Calu3 (cell line): ENCODE measurements at places on chromosomes 12 and 14.

DNA sequence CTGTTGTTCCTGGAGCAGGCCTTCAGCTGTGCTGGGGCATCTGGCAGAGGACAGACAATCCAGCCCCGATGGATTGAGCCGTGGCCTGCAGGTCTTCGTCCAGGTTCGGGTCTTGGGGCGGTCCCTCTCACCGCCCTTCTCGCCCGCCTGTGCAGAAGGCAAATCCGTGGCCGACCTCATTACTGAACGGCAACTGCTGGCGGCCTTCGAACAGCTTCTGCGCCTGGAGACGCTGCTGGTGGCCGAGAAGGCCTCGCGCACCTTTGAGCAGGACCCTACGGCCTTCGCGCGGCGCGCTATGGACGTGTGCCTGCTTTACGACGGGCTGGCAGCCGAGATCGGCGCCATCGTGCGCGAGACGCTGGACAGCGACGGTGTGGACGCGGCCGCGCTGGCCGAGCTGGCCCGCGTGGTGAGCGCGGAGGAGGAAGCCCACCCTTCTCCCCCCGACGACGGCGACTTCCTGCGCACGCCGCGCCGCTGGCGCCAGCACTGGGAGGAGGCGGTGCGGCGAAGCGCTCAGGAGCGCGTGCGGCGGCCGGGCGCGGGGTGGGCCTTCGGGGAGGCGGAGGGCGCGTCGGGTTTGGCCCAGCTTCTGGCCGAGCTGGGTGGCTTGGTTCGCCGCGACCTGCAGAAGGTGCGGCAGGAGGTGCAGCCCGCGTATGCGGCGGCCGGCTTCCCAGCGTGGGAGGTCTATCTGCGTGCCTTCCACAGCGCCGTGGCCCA, 7.6 kb downstream of the EXOC3L4 start:
- no peak for DNase-seq

- DNase-seq = no peak
Measured at GRCh38 chr14:105445290-105445689, 25.7 kb downstream of the MTA1 start.

DNA sequence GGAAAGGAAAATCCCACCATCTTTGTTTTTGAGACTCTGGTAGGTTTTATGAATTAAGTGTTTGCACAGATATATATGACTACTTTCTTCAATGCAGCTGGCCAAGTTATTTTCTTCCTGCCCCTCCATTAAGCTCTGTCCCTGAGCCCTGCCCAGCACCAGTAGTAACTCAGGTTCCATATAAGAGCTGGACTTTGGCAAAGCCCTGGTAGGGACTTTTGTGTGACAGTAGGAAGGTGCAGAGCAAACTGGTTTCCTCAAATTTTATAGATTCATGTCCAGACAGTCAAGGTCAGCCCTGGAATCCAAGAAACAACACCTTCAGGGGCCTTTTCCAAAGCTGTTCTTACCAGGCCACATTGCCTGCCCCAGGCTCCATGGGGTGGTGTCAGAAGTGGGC, 47.3 kb downstream of the SSPN start:
- DNase-seq = no peak

DNA sequence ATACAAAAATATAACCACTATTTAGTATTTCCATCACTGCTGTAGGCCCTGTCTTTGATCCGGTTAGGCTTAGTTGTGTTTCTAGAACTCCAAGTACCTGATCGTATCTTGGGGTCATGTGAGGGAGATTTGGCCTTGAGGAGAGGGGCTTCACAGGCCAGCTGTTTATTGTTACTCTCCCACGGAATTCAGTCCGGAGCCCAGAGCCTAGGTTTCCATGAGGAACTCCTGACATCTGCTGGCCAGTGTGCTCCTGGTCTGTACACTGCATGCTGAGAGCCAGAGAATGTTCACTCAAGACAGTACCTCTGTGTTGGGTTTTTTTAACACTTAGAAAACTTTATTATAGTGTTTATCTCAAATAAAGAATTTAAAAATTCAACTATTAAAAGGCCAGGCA, 341.0 kb upstream of the TMEM132C start:
- no peak for DNase-seq

DNA sequence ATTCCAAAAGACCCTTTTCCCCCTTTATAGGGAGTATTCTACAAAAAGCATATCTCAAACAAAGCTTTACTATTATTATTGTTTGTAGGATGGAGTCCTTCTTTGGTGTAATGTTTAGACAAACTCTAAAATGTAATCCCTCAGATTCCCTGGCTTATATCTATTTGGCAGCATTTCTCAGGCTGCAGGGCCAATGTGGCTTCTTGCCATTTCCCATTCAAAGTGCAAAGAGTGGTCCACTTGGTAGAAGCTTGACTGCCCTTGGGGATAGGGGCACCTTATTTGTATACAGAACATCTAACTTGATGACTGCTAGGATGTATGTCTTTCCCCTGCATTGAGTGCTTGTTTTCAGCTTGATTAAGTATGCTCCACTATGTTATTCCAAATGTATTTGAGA, 242.7 kb downstream of the PRKD1 start:
- no peak for DNase-seq

DNA sequence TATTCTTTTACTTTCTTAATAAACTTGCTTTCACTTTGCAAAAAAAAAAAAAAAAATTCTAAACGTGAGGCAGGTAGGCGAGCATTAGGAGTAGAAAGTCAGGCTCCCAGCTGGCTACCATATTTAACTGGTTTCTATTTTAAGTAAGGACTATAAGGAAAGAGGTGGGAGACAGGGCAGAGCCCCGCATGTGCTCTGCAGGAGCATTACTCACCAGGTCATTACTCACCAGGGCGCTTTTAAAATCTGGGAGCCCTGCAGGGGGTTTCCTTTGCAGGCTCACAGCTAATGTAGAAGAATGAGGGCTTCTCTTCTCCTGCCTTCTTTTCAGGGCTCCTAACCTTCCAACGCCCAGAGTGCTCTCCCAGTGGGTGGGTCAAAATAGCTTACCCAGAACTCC, 14.0 kb upstream of the DPF3 start:
- peak; percentile 17 for DNase-seq

DNA sequence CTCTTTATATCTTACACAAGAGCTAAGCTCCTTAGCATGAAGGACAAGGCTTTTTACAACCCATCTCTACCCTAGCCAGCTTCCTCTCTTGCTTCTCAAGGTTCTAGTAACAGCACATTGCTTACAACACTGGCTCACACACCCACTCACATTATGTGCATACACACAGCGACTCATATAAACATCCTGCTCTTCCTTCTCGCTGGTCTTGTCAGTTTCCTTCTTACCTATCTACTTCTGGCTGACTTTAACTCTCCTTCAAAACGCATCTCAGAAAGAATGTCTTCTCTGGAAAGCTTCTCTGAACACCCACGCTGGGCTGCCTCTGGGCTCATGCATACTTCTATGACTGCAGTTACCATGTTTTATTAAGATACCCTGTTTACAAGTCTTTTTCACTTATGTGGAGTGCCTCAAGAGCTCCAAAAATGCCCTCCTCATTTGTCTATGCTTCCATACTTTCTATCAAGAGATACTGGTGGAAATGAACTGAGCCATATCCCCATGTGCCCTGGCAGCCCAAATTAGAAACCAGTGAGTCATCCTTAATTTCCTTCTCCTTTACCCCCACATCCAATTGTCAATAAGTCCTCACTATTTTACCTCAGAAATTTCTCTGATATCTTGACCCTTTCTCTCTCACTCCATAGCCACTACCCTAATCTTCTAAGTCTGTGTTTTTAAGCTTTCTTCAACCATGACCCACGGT, 126.9 kb upstream of the KRAS start:
- DNase-seq = no peak

GRCh38 chr12:110741341-110742095, 1.2 kb downstream of the PPP1CC start:
- DNase-seq = no peak

- peak; percentile 93 for DNase-seq
Measured at GRCh38 chr12:57904848-57905811, 36.2 kb upstream of the ATP23 start.

- DNase-seq = no peak
Measured at GRCh38 chr12:4771960-4772566, 51.9 kb downstream of the GALNT8 start.

DNA sequence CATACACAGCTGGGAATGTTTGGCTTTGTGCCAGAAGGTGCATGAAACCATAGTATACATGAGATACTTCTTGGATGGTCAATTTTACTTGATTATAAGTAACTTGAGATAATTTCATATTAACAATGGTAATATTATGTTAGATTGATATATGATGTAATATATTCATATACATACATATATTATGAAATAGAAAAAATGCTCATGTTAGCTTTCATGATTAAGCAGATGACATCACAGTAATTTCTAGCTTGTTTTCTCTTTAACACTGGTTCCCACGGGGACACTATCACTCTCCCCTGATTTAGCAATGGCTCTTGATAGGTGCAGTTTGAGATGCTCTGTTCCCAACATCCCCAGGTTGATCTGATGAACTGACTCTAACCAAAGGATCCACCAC, 35.4 kb upstream of the NTF3 start:
- no peak for DNase-seq

DNA sequence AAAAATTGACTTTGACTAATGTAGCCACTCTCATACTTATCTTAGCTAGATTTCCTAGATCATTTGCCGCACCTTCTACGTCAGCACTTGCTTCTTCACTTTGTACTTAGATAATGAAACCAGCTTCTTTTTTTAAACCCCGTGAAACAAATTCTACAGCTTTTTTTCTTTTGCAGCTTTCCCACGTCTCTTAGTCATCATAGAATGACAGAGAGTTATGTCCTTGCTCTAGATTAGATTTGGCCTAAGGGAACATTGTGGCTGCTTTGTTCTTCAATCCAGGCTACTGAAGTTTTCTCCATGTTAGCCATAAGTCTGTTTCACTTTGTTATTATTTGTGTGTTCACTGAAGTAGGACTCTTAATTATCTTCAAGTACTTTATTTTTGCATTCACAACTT, 94.9 kb downstream of the SLCO1A2 start:
- DNase-seq = no peak

DNA sequence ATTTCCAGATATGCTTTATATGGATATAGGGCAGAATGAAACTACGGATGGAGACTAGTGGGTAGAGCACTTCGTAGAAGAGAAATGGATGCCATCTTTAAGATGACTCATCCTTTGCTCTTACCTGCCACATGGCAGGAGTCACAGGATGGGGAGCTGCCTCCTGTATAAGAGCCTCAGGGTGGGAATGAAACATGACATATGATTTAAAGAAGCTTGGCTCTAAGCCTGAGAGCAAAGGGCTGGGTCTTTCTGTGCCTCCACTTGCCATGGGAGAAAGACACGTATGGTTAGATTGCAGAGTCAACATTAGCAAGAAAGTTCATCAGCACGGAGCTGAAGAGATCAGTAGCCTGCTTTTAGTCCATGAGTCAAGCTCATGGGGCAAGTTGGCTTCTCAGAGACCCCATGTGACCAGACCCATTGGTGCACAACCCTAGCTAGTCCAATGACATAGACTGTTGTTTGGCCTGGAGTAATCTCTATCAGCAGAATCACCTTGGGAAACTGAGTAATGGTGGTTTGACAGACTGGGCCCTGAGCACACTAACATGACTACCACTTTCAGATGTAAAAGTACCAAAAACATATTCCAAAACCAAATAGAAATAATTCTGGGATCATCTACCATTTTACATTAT, 38.1 kb upstream of the IL22 start:
- DNase-seq = no peak

- no peak for DNase-seq
Measured at GRCh38 chr12:32504591-32504990, 105.2 kb downstream of the FGD4 start.

- peak; percentile 67 for DNase-seq
Measured at GRCh38 chr14:102071283-102071998, 15.4 kb downstream of the HSP90AA1 start.

DNA sequence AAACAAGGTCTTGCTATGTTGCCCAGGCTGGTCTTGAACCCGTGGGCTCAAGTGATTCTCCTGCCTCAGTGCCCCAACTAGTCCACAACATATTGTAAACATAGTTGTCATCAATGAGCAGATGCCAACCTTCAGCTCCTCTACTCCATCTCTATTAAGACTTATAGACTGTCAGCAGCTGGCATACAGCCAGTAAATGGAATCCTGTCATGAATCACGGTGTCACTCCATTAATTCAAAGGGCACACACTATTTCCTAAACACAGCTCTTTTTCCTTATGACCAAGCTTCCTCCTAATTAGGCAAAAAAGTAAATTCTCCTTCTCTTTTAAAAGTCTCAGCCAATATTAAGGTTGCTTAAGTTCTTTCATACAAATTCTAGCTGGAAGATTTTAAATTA, 111.2 kb downstream of the ITPR2 start:
- DNase-seq = peak; percentile 24

DNA sequence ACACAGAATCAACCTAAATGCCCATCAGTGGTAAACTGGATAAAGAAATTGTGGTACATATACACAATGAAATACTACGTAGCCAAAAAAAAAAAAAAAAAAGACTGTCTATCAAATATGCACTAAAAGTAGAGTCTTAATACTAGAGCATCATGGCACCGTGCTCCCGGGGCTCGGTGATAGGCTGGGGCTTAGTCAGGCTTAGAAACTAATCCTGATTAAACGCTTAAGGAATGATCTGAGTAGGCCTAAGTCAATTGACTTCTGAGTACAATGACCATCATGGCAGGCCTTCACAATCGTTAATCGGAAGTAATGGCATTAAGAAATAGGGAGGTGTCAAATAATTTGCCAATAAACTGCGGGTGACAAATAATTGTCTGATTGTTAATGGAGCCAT, 9.7 kb downstream of the PLBD1 start:
- DNase-seq = no peak

DNA sequence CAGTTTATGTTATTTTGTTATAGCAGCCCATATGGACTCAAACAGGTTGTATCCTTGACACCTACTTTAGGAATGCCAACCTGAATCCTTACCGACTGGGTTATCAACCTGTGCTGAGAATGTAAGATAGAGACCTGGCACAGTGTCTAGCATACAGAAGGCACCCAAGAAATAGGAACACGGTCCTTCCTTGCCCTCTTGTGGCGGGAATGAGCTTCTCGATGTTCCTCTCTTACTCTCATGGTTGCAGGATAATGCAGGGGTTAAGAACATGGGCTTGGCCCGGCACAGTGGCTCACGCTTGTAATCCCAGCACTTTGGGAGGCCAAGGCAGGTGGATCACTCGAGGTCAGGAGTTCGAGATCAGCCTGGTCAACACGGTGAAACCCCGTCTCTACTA, 6.5 kb downstream of the C12orf43 start:
- peak; percentile 76 for DNase-seq

DNA sequence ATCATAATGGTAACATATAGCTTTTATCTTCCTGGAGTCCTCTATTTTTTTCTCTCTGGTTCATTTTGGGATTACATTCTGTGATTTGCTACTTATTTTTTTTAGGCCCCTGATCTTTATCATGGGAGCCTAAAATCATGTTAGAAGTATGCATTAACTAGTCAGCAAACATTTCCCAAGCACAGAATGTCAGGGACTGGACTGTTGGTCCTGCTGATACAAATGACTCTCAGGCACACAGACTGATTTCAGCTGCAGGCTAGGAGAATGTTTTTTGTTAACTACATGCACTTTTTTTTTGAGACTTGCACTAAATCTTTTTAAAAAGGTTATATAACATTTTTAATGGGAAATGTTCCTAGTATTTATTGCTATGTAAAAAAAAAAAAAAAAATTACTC, 131.1 kb downstream of the ACSS3 start:
- DNase-seq = no peak
